BE2C (cell line): ENCODE measurements at places on chromosomes 6 and 20.

DNA sequence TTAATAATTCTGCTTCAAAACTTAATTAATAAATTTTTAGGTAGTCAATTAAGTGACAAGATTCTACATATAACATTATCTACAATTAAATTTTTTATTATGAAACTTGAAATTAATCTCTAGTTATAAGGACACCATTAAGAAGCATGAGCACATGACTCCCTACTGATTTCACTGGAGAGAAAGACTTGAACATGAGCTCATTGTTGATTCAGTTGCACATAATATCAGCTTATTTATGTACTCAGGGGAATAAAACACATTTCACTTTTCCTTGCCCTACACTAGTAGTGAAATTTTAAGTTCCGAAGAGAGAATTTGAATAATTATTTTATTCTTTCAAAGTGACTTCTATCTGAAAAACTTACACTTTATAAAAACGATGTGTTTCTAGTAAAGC is 370.2 kb upstream of the EPHA7 start:
- no peak for DNase-seq

DNA sequence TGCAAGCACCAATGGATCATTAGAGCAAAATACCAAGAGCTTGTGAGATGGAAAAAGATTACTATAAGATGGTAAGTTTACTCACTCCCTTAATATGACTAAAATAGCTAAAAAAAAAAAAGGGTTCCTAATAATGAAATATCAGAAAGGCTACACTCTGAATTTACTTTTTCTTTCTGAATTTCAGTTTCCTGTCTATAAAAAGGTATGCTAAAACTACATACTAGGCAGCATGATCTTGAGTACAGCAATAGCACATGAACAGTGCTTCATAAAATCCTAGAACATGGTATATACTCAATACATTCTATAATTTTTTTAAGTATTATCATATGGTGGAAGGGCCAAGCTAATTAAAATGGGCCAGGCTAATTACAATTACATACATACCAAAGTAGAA is 24.0 kb upstream of the FAM135A start:
- DNase-seq: no peak

GRCh38 chr6:92701425-92702096 is 717.8 kb downstream of the EPHA7 start:
- DNase-seq: peak; percentile 40

DNA sequence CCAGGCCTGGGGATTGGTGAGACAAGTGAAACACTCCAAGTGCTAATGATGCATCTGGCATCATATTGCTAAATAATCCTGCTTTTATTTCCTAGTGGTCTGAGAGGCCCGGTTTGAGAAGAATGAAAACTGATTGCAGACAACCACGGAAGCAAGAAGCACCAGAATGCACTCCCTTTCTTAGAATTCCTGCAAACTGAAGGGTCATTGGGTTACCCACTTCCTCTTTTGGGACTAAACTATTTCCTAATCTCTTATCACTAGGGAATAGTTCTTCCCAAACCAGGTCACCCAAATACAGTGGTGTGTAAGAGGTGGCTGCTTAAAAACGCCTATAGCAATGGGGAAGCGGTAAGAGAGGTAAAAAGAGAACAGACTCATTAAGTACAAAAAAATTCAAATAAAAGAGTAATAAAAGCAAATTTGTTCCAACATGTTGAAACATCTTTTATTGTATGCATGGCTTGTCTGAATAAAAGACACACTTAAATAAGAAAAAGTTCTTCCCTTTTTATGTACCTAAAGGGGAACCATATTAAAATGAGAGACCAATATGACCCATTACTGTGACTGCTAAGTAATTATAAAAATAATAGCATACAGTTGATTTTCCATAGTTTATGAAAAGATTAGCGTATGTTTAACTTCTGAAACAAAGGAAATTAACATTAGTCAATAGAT is 125.8 kb downstream of the MYB start:
- no peak for DNase-seq

DNA sequence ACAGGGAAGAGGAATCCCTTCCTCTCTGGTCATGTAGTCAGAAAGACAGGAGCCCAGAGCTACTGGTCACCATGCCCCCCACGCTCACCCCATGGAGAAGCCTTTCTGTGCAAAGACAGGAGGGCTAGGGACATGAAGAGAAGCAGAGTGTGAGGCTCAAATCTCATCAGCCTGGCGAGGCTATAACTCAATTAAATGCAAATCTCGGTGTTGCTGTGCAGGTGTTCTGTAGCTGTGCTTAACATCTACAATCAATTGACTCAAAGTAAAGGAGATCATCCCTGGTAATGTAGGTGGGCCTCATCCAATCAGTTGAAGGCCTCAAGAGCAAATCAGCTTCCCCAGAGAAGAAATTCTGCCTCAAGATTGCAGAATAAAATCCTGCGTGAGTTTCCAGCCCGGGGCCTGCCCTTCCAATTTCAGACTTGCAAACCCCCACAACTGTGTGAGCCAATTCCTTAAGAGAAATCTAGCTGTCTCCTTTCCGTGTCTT is 64.4 kb downstream of the CHMP4B start:
- DNase-seq: no peak

DNA sequence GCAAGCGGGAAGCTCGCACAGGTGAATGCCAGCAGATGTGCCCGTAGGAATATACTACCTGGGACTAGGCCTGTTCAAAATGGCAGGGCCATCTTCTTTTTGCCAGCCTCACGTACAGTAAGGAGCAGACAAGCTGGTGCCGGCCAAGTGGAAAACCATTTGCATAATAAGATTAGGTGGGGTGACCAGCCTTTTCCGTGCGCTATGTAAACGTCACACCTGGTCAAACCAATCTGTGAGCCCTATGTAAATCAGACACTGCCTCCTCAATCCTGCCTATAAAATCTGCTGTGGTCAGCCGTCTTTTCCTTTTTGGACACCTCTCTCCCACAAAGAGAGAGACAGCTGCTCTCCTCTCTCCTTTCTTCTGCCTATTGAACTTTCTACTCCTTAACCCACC is 60.8 kb upstream of the TMEM30A start:
- peak; percentile 81 for DNase-seq

- DNase-seq: peak; percentile 9
Measured at GRCh38 chr6:71533939-71534379, 245.3 kb downstream of the OGFRL1 start.
